ENCODE measurements at places on chromosomes 2 and 18. TPM values are rescaled to one million over a fixed set of nuclear protein-coding genes. Genes with fewer than 3 reads are reported as not detected.

The SYT4 gene
- total RNA-seq: not detected

The PLEK gene
- total RNA-seq: 16.2 TPM

The ARL4C gene
- total RNA-seq: 18.2 TPM

The BMPR2 gene
- total RNA-seq: 65.9 TPM

The TCF7L1 gene
- 8.3 TPM for total RNA-seq

The TXNDC9 gene
- 42.0 TPM for total RNA-seq

The CNTNAP5 gene
- total RNA-seq: not detected

The LYG2 gene
- total RNA-seq: not detected

The TMEM37 gene
- total RNA-seq: 12.3 TPM

The C2orf80 gene
- not detected for total RNA-seq

The RTP5 gene
- total RNA-seq: 0.63 TPM

The TPGS2 gene
- 150 TPM for total RNA-seq

The MSTN gene
- 1.3 TPM for total RNA-seq

The PAX8 gene
- 10.3 TPM for total RNA-seq

The DUSP2 gene
- 8.5 TPM for total RNA-seq

Measured in thoracic aorta (tissue), 2 donors.